ENCODE measurements at places on chromosomes 5 and 9. TPM values are rescaled to one million over a fixed set of nuclear protein-coding genes. Genes with fewer than 3 reads are reported as not detected.

ZDHHC11 gene
- total RNA-seq = 3.6 TPM

- DNase-seq = no peak
Measured at GRCh38 chr5:80042330-80042729, 7.2 kb downstream of the THBS4 start.

DNA sequence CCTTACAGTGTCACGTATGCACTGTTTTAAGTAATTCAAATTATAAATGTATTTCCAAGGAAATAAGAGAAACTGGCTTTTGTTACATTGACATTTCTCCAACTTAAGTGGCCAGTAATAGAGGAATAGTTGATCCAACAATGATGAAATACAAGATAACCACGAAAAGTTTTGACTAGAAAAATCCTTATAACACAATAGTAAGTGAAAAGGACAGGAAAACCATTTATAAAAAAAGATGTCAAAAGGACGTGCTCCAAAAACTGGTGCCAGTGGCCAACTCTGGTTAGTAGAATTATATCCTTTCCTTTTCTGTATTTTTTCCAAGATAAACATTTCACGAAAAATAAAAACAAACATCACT lies 210.9 kb downstream of the GAPVD1 start:
- DNase-seq = no peak

DNA sequence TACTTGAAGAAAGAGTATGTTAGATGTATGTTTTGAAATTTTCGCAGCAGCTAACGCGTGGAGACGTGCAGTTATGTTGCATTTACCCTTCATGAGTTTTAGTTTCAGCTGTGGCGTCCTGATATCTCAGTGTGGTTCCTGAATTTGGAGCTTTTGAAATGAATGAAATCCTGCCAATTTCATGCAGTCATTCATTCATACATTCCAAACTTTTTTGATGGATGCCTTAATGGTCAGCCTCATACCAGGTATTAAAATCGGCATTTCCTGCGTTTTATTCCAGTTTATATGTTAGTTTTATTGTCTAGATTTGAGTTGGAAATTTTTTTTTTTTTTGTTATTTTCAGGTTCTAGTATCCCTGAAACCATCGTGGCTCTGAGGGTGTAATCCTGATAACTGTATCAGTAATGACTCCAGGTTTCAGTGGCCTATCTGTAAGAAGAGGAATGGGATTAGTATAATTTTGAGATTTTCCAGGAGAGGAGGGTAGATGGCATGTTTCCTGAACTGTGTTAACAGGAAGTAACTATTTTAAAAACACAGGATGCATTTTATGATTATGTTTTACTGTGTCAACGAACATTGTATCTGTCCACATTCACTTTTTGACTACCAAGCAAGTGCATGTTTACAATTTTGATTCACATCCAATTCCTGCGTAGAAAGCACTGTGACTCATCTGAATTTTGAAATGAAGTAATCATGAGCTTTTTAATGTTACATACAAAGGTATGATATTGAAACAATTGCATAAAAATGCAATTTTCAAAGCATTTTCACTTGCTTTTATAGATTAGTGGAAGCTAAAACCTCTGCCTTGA lies 1.0 kb downstream of the FOCAD start:
- no peak for DNase-seq

GLDC gene
- 4.6 TPM for total RNA-seq

DNA sequence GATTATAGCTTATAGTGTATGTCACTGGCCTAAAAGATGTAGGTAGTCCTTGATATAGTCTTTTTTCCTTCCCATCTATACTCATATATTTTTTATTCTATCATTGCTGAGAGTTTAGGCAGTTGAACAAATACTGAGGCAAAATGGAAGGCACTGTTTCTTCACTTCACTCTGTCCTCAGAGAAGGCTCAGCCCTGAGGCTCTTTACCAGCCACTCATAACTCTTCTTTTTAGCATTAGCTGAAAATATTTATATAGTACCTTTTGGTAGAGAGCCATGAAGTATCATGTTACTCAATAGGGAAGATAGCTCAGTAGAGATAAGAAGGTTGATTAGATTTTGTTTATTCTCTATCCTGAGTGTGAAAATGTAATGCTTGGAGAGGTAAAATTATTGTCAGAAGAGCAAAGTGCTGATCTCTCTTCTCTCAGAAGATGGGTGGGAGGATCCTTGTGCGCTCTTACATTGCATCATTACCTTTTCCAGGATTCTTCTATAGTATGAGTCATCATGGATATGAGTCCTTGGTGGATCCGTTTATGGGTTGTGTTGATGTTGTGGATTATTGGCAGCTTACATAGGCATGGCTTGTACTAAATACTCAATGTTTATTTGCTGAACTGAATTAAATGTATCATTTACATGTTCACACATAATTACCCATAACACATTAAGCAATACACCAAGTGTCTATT lies 88.1 kb downstream of the ANXA1 start:
- DNase-seq = peak; percentile 12

DNA sequence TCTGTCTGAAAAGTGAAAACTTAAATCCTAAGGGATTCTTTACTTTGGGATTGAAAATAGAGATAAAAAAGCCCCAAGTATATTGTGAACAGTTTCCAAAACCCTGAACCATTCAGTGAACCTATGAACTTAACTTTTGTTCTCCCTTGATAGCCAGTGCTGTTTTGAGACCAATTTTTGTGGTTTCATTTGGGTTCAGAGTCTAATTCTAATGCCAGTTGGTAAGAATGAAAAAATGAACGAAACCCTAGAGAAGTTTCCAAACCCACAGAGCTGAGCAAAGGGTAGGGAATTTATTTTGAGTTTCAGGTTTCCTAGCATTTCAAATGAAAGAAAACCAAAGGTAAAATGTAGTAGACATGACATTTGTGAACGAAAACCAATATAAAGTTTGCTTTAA lies 1366.8 kb downstream of the EFNA5 start:
- no peak for DNase-seq

- no peak for DNase-seq
Measured at GRCh38 chr5:122164831-122165558, 35.6 kb downstream of the ZNF474 start.

PPP2R2B gene
- 5.0 TPM for total RNA-seq

DNA sequence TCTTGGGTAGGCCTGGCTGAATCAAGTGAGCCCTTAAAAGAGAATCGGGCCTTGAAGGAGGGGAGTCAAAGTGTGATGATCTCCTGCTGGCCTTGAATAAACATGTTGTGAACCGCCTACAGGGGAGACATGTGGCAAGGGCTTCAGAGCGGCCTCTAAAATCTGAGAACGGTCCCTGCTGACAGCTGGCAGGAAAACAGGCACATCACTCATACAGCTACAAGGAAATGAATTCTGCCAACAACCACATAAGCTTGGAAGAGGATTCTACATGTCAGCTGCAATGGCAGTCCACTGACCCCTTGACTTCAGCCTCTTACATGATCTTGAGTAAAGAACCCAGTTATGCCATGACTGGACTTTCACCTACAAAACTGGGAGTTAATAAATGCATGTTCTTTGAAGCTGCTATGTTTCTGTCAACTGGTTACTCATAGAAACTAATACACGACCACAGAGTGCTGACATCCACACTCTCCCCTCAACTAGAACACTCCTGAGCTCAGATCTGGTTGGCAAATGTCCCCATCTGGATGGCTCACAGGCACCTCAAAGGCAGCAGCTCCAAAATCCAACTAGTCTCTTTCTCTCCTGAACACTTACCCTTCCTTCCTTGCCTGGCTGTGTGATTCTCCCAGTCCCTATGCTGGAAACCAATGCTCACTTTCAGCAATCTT lies 333.1 kb downstream of the ASTN2 start:
- DNase-seq = no peak

- DNase-seq = no peak
Measured at GRCh38 chr5:162842727-162843126, 594.7 kb upstream of the CCNG1 start.

DNA sequence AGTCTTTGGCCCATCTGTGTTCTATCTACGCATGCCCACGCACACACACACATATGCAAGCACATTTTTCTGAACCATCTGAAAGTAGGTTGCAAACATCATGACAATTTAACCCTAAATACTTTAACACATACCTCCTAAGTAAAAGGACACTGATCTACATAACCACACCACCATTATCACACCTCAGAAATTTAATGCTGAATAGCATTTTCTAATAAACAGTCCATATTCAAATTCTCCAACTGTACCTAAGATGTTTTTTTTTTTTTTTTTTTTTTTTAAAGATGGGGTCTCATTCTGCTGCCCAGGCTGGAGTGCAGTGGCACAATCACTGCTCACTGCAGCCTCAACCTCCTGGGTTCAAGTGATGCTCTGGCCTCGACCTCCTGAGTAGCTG lies 35.5 kb downstream of the DDX31 start:
- no peak for DNase-seq

- DNase-seq = no peak
Measured at GRCh38 chr5:140561753-140562523, 2.5 kb downstream of the APBB3 start.

DNA sequence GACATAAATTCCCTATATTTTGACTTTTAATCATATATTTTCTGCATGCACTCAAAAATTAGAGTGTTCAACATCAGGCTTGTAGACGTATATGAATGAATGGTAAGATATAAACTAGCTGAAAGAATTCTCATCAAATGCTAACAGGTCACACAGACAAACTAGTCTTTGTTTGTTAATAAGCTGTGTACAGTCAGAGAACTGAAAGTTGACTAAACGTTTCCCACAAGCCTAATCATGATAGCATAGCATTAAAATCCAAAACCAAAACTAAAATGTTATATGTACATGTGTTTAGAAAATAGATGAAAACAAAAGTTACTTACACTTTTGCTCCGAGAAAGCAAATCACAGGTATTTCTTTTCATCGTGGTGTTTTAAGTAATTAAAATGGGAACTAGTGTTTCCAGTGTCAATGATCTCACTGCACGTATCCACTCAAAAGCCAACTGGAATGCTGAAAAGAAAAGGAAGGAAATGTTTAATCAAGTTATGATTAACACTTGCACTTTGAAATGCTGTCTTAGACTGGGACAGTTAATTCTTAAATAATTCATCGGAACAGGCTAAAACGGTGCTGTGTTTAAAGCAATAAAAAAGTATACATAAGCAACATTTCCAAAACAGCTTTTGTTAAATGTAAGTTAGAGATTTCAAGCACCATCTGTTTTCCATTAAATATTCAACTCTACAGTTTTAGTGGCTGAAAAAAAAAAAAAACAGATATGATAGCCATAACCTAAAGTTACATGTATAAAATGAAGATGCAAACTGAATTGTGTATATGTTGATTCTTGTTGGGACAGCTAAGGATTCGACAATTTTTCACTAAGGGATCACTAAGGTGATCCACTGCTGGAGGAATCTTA lies 291.9 kb upstream of the PDE4D start:
- DNase-seq = no peak

PCDHB15 gene
- 0.86 TPM for total RNA-seq

DNA sequence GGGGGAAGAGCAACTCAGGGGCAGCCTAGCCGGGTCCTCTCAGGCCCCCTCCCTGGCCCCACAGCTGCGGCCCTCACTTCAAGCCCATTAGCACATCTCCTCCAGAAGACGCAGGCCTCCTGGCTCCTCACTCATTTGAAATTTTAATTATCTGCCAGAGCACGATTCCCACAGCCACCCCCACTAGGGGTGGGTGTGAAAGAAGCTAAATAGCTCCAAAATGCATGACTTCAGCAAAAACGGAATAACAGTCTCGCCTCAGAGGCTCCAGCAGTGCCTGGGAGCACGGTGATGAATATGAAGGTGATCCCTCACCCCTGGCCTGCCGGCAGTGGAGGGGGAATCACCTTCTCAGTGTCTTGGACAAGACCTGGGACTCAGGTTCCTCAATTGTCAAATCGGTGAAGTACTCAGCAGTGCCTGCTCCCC lies 61.1 kb upstream of the HRH2 start:
- DNase-seq = no peak

GRCh38 chr9:101028346-101029314 lies at the start of gene PLPPR1:
Gene PLPPR1, plus strand, starts transcription at chr9:101028727.
- no peak for DNase-seq

- DNase-seq = no peak
Measured at GRCh38 chr9:113687680-113688371, 188.3 kb upstream of the ZNF618 start.

GRCh38 chr5:148796936-148797335 lies 29.5 kb upstream of the ADRB2 start:
- DNase-seq = peak; percentile 14

DNA sequence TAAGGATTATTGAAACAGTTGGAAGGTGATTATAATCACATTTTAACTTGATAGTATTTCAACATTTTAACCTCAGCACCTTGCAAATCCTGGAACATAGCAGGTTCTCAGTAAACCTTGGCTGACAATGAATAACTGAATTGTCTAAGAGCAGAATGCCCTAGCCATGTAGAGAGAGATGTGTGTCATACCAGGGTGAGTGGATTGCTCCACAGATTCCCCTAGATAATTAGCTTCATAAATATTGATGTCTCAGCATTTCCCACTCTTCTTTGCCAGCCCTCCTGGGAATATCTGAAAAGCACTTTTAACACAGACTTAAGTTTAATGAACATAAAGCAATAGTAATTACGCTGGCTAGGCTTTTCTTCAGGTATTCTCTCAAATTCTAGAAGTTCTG lies 363.5 kb downstream of the MAN2A1 start:
- DNase-seq = no peak

Data from Daoy (cell line).